ENCODE measurements at places on chromosomes 6 and 20. TPM values are rescaled to one million over a fixed set of nuclear protein-coding genes. Genes with fewer than 3 reads are reported as not detected.

DNA sequence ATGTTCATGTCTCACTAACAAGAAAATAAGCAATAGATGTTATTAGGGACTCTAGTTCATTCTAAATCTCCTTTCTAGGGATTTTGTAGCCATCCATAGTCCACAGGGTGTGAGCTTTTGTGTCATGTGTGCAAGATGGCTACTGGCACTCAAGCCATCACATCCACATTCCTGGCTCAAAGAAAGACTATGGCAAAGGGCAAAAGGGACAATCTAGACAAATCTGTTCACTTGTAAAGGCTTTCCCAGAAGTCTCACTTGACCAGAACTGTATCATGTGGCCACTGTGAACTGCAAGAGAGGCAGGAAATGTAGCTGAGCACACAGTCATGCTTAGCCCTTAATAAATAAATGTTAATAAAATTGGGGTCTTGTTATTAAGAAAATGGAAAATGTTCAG, 212.6 kb upstream of the EXOC2 start:
- DNase-seq: no peak

DNA sequence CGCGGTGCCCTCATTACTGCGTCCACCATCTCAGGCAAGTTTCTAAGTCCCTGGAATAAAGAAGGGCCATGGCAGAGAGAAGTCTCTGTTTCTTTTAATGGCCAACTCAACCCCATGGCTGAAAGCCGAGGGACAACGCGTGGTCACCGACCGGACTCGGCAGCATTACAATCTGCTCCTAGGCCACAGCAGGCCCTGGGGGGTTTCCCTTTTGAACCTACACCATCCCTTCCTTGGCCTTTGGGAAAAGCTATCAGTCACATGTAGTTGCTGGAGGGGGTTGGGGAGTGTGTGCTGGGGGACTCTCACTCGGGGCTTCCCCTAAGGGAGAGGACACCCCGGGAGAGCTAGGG, 11.1 kb upstream of the FAM83C start:
- no peak for DNase-seq

DNA sequence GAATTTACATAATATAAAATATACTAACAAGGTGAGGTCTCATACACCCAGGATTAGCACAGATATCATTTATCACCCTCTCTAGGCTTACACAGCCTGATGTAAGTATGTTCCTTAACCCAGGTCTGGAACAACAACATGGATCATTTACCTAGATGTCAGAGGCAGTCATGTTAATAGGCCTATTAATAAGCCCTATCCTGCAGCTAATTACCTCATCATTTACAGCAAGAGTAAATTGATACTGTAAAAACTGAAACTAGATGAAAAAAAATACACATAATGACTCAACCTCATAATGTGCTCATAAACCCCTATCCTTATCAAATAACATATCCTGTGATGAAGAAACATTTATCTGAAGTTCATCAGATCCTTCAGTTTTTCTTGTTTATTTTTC, 334.3 kb upstream of the MANEA start:
- DNase-seq: no peak

GRCh38 chr6:11096109-11096508, 2.5 kb downstream of the SMIM13 start:
- DNase-seq: peak; percentile 63

DNA sequence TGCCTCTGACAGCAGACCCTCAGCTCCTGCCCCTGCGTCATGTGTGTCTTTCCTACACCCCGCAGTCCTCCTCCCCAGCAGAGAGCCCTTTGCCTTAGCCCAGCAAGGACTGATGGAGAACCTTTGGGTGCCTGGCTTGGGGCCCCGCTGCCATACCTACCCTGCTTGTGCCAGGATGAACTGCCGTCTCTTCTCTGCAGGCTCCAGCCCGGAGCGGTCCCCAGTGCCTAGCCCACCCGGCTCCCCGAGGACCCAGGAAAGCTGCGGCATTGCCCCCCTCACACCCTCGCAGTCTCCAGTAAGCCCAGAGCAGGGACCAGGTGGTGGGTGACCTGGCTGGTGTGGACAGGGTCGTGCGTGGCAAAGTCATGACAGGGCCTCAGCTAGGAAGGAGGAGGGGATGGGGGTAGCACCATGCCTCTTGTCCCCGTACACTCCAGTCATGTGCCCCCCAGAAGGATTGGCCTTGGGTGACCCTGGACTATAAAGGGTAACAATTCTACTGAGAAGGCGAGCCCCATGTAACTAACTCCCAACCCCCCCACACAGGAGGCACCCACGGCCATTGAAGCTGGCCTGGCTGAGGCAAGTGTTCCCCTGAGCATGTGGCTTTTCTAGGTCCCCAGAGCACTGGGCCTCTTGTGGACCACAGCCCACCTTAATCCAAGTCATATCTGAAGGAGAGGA, 8.3 kb downstream of the HSPA12B start:
- no peak for DNase-seq

DNA sequence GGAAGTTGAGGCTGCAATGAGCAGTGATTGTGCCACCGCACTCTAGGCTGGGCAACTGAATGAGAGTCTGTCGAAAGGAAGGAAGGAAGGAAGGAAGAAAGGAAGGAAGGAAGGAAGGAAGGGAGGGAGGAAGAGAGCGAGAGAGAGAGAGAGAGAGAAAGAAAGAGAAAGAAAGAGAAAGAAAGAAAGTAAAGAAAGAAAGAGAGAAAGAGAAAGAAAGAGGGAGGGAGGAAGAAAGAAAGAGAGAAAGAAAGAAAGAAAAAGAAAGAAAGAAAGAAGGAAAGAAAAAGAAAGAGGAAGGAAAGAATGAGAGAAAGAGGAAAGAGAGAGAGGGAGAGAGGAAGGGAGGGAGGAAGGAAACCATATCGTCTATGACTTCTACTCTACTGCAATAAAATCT, 60.2 kb downstream of the OPRM1 start:
- DNase-seq: no peak

DNA sequence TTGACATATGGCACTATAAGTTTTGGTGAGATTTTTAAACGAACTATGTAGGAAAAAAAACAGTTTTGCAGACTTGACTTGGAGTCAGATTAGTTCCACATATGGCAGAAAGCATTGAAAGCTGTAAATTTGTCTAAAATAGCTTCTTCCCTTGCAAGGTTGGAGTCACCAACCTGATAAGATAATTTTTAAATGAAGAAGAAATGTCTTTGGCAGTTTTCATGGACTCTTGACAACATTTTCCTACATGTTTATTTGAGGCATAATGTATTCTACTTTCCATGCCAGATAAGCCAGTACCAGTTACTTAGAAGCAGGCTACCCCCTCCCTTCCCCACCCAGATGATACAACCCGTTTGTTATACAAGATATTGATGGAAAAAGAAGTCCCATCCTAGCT, 5.2 kb downstream of the KLHL32 start:
- DNase-seq: no peak

DNA sequence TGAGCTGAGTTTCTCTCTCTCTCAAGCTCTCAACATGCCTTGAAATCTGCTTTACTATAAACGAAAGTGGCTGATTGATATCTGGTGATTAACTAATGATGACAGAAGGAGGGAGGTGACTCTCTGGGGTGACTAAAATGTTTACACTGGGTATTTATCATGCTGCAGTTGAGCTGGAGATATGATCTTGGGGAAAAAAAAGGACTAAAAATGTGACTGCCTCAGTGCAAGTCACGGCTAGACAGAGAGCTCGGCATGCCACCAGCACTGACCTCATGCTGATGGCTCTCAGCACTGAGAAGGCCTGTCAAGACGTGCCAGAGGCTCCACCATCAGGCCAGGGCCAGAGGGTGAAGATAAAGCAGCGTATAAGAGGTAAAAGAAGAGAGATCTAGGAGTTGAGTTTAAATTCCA, 103.1 kb upstream of the SPACA1 start:
- DNase-seq: no peak

- no peak for DNase-seq
Observed at GRCh38 chr6:32679492-32679891, 13.0 kb upstream of the HLA-DQB1 start.

DNA sequence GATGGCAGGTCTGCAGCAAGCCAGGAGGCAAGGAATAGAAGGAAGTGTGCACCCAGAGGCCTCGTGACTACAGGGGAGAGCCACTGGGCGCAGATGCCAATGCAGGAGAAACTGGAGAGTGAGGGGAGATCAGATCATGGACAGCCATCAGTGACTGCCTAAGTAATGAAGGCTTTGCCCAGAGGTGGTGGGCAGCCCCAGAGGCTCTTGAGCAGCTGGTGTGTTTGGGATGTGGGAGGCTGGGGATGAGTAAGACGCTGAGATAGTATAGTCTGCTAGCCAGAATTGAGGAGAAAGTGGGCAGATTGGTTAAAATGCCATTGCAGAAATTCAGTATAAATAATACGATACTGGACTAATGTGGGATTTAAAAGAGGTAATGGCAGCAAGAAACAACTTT, 111.9 kb downstream of the MAP3K4 start:
- no peak for DNase-seq

GRCh38 chr6:16496210-16496609, 257.8 kb downstream of the GMPR start:
- no peak for DNase-seq

DNA sequence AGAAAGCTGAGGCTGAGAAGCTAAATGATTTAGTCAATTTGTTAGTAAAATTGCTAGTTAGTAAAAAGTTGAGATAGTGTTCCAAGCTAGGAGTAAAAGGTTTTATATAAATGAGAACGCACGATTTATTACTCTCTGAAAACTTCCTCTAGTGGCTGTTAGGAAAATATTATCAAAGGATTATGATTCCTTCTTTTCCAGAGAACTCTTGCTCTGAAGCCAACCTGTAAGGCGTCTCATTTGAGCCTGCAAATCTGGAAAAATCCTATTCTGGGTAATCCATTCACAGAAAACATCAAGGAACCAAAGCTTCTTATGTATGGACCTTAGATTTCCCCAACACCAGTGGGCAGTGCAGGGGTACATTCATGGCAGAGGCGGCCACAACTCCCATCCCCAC, 252.7 kb downstream of the SOD2 start:
- no peak for DNase-seq

GRCh38 chr6:4313044-4313686, 177.8 kb upstream of the ECI2 start:
- DNase-seq: peak; percentile 94

GRCh38 chr20:61763740-61764400, 301.8 kb downstream of the TAF4 start:
- DNase-seq: no peak

DNA sequence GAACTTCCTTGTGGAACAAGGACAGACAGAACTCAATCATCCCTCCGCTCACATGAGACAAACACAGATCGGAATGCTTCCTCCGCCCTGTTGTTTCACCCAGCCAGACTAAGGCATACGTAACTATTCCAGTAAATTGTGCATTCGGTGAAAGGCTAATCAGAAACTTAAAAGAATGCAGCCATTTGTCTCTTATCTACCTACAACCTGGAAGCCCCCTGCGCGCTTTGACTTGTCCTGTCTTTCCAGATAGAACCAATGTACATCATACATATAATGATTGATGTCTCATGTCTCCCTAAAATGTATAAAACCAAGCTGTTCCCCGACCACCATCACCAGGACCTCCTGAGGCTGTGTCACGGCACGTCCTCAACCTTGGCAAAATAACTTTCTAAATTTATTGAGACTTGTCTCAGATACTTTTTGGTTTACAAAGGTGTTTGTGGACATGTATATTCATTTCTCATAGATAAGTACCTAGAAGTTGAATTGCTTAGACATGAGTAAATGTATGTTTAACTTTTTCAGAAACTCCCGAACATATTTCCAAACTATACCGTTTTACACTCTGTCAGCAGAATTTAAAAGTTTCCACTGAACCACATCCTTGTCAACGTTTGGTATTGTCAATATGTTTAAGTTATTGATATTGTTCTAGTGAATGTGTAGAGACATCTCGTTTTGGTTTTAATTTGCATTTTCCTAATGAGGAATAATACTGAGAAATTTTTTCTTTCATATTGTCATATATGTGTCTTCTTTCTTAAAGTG, 197.6 kb upstream of the THBS2 start:
- DNase-seq: no peak

The TAB2 gene
- 33.6 TPM for total RNA-seq

The PAK5 gene
- not detected for total RNA-seq

The GJA1 gene
- total RNA-seq: 482 TPM

The BTBD3 gene
- 65.3 TPM for total RNA-seq

The PPP1R3D gene
- total RNA-seq: 10.9 TPM

The NOTCH4 gene
- total RNA-seq: 44.3 TPM

The PTK6 gene
- under 0.01 TPM for total RNA-seq

The DZANK1 gene
- total RNA-seq: 0.70 TPM

The RGS17 gene
- total RNA-seq: 3.3 TPM

The PGC gene
- not detected for total RNA-seq
